ENCODE measurements at places on chromosomes 11 and 22. TPM values are rescaled to one million over a fixed set of nuclear protein-coding genes. Genes with fewer than 3 reads are reported as not detected.

NAP1L4 gene
- 201 TPM for total RNA-seq

EFCAB6 gene
- total RNA-seq = 7.0 TPM

FAM180B gene
- 0.29 TPM for total RNA-seq

OR5AS1 gene
- total RNA-seq = not detected

SMIM35 gene
- not detected for total RNA-seq

IL17REL gene
- total RNA-seq = not detected

DNA sequence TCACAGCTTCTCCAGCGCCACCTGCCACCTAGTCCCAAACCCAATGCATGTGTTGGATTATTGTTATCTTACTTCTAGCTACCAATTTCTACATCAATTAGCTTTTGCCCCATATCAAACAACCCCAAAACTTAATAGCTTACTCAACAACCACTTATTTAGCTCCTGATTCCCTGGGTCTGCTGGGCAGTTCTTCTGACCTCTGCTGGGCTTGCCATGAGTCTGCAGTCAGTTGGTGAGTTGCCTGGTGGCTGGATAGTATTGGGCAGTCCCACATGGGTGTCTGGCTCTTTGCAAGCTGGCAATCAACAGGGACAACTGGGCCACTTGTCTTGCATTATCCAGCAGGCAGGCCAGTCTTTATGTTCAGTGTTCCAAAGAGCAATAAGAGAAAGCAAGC is 13.6 kb upstream of the MS4A15 start:
- H3K36me3 ChIP-seq = no peaks in the 10 kb centered on the region
- peaks cover 13% of the 10 kb centered on the region for H3K27me3 ChIP-seq
- no peak overlapping the region for H3K27ac ChIP-seq
- DNase-seq = no peak
- no peak overlapping the region for H3K4me3 ChIP-seq

- no peak overlapping the region for H3K4me3 ChIP-seq
- peaks cover 27% of the 10 kb centered on the region for H3K27me3 ChIP-seq
- no peak for DNase-seq
These were observed 15.3 kb upstream of the ELFN2 start for GRCh38 chr22:37442537-37442936.

DNA sequence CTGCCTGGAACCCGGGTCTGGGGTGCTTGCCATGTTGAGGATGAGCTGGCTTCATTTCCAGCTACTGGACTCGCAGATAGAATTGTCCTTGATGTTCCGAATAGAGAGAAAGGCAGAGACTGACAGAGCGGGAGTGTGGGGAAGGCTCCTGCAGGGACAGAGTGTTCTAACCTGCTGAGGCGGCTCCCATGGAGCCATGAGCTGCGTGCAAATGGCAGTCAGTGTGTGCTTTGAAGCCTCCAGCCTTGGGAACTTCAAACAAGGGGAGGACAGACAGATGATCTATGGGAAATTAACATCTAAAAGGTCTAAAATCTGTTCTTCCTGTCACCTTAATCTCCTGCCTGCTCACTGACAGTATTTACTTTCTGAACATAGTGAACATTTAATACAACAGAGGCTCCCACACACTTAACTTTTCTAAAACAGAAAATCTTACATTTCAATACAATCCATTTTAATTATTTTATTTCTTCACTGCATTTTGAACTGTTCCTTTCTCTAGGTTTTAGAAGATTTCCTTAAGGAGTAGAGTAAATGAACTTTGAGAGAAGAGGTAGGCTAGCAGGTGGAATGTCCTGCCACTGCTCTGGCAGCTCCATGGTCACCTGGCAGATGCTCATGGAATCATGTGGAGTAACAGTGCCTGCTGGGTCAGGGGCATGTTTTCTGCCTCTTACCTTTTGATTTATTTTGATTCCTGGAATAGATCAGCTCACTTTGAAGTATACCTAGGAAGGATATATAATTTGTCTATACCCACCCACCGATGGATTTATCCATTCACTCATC is 481.7 kb downstream of the NTM start:
- H3K27ac ChIP-seq = no peak overlapping the region
- peaks cover 4% of the 10 kb centered on the region for H3K4me1 ChIP-seq
- no peaks in the 10 kb centered on the region for H3K36me3 ChIP-seq
- peaks cover 20% of the 10 kb centered on the region for H3K27me3 ChIP-seq

- H3K4me3 ChIP-seq = no peak overlapping the region
- peaks cover 5% of the 10 kb centered on the region for H3K4me1 ChIP-seq
- no peaks in the 10 kb centered on the region for H3K36me3 ChIP-seq
- H3K27ac ChIP-seq = no peak overlapping the region
- H3K27me3 ChIP-seq = no peaks in the 10 kb centered on the region
These were observed 39.7 kb upstream of the MMP12 start for GRCh38 chr11:102914238-102915043.

DNA sequence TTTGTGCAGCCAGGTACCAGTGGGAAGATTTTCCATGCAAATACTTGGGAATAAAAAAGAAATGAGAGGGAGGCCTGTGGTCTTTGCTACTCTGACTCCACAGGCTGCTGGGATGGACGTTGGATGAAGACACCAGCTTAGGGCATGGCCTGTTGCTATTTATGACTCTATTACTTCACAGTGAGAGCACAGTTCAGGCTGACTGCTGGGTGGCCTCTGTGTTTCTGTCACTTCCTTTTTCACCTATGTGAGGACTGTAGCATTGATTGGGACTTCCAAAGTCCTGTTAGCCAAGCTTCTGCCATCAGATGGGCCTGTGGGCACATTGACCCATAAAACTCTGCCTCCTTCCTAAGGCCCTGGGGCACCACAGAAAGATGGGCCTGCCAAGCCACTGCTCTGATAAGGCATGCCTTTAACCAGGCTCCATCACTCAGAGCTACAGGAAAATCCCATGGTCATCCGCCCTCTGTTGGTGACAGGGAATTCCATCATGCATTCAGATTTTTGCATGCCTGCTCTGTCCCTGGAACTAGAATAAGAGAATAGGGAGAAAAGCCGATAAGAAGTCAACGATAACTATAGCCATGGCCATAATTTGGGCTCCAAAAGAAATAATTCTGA is 64.6 kb downstream of the KCNJ1 start:
- H3K27ac ChIP-seq = no peak overlapping the region
- DNase-seq = no peak
- H3K4me1 ChIP-seq = no peaks in the 10 kb centered on the region
- H3K4me3 ChIP-seq = no peak overlapping the region
- H3K36me3 ChIP-seq = no peaks in the 10 kb centered on the region

DNA sequence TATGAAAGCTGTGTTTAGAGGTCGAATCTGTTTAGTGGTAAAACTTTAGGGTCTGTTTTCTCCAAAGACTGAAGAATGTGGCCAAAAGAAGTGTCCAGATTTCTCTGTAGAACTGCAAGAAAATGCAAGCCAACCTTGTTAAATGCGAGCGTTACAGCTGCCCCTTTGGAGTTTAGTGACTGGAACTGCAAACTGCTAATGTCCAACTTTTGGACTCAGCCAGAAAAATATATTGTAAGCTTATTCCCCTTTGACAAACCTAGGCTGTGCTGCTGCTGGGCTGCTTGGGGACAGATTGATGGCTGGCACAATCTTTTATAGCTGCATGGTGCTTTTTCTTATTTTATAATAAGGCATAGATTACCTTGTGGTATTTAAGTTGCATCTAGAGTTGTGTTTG is 3.9 kb downstream of the TEAD1 start:
- H3K36me3 ChIP-seq = no peaks in the 10 kb centered on the region
- H3K4me1 ChIP-seq = peaks cover 63% of the 10 kb centered on the region
- H3K27ac ChIP-seq = no peak overlapping the region

All from progenitor cell of endocrine pancreas (in vitro differentiated cells).